ENCODE measurements at places on chromosomes 13 and 19.

- peak; percentile 70 for DNase-seq
Observed at GRCh38 chr19:54266133-54266532, 9.1 kb upstream of the LILRB5 start.

- DNase-seq = no peak
Observed at GRCh38 chr13:42769650-42770049, 11.7 kb upstream of the FAM216B start.

GRCh38 chr13:32087955-32088747 is 56.6 kb downstream of the FRY start:
- no peak for DNase-seq

DNA sequence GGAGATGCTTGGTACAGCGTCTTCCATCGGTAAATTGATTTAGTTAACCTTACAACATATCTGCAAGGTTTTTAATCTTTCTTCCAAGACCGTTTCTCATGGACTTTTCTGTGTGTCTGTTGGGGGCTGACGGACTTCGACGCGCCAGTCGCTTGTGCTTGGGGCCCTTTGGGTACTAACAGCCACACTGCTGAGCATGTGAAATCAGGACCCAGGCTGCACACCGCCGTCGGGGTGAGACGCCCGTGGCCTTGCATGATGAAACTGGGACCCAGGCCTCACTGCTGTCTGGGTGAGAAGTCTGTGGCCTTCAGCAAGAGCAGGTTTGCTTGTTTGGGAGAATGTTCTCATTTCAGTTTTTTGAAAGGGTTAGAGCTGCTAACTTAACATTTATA is 9.8 kb downstream of the ATP4B start:
- DNase-seq = no peak

- DNase-seq = no peak
Observed at GRCh38 chr13:59890054-59890453, 273.7 kb downstream of the DIAPH3 start.

GRCh38 chr13:80011448-80012212 is 329.3 kb downstream of the SPRY2 start:
- DNase-seq = no peak

- DNase-seq = no peak
Observed at GRCh38 chr13:49071341-49071937, 95.7 kb downstream of the FNDC3A start.

DNA sequence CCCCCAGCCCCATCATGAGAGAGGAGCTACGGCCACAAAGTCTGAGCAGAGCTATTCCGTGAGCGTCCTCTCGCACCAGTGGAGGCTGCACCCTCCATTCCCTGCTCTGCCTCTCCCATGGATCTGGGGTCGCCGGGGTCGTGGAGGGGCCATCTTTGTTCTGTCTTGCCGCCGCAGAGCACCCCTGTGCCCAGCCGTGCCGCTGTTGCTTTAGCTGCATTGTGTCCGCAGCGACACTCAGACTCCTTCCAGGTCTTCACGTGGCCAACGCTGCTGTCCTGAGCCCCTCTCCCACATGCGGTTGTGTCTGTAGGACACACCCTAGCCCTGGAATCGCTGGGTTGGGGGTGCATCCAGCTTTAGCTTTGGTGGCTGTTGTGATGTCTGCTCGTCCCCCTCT is 15.8 kb downstream of the YIPF2 start:
- no peak for DNase-seq

- no peak for DNase-seq
Observed at GRCh38 chr13:85500696-85501256, 298.4 kb downstream of the SLITRK6 start.

DNA sequence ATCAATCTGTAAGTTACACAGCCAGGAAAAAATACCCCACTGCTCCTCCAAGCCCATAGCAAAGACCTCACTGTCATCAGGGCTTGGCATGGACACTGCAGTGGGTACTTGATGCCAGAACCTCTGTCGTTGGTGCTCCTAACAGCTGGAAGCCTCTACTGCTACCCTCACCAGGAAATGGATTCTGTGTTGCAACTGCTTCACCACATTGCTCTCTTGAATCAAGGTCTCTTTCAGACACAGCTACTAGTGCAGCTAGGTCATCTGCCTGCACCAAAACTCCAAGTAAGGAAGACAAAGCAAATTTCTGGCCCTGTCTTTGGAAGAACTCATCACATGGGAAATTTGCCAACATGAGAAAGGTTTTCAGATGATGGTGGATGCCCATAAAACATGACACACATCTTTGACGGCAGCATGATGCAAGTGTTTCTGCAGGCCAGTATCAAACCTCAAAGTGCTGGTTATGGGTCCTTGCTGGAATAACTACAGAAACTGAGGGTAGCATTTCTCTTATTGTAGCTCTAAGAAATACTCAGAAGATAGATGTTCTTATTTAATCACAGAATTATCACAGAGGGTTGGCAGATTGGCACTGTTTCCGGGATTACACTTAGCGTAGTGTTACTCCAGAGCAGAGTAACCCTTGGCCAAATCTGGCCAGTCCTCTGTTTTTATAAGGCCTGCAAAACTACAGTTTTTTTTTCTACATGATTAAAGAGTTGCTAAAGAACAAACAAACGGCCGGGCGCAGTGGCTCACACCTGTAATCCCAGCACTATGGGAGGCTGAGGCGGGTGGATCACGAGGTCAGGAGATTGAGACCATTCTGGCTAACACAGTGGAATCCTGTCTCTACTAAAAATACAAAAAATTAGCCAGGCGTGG is 12.9 kb upstream of the PCCA start:
- DNase-seq = no peak

DNA sequence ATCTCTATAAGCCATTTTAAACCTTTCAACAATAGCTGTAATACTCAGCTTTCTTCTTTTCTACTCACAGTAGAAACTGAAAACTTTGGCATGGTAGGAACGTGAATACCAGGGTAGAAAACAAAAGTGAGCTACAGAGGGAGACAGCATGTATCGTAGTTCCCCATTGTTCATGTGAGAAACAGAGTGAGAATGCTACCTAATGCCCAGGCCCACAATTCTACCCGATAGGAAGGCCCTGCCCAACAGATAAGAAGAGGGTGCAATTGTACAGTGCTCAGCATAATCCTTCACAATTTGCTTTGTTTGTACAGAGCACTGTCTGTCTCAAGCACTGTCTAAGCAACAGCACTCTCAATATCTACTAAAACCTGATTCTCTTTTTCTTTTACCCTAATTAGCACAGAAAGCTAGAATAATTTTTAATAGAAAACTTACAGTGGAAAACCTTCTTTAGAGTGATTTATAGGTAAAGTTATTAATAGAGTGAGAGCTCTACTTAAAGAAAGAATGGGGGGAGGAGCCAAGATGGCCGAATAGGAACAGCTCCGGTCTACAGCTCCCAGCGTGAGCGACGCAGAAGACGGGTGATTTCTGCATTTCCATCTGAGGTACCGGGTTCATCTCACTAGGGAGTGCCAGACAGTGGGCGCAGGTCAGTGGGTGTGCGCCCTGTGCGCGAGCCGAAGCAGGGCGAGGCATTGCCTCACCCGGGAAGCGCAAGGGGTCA is 322.3 kb downstream of the EFNB2 start:
- DNase-seq = no peak

- DNase-seq = no peak
Observed at GRCh38 chr19:4707322-4707721, 16.3 kb downstream of the DPP9 start.

- DNase-seq = no peak
Observed at GRCh38 chr13:62356977-62357376, 941.3 kb upstream of the PCDH20 start.

DNA sequence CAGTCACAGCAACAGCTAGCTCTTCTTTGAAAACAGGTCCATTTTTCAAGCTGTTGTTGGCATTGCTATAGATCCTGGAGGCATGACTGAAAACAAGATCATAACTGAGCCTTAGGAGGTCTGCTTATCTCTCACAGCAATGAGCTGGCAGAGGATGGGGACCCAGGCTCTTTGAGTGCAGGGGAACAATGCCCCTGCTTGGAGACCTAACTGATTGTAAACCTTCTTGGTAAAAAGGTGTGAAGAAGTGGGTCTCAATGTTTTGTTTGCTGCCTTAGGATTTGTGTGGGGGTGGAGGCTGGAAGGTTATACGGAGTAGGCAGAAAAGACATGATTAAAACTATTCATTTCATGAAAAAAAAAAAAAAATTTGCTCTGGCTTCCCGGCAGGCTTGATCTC is 94.6 kb downstream of the EFNB2 start:
- DNase-seq = no peak

DNA sequence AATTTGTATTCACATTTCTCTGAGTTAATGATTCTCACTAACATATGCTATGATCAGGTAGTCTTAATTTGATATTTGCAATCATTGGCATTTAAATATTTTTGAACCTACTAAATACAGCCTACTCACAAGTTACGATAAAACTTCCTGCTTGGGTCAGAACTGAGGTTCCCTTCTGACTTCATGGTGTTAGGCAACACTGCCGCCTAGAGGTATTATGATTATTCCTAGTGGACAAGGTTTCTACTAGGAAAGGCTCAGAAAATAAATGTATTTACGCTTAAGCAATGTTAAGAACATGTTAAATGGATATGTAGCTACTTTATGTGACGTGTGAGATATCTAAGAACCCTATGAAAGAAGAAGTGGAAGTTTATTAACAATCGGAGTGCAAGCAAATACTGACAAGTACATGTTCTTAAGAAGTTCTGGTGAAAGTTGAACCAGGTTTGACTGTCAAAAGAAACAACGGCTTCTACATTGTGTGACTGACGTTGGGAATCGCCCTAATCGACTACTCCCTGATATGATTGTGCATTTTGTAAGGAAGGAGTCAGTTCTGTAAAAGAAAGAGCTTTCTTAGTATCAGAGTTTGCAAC is 1395.8 kb downstream of the SLITRK5 start:
- no peak for DNase-seq

- DNase-seq = peak; percentile 94
Observed at GRCh38 chr19:36054733-36055686, at the start of gene WDR62. Gene WDR62 (plus strand): TSS chr19:36054897. CDS start chr19:36054972, 75 bp downstream.
